Mesenchymal stem cell (in vitro differentiated cells and primary cell): ENCODE measurements at places on chromosomes 6 and 20.
A peak's percentile ranks its signal among the peaks of the same experiment; 100 is the strongest.

DNA sequence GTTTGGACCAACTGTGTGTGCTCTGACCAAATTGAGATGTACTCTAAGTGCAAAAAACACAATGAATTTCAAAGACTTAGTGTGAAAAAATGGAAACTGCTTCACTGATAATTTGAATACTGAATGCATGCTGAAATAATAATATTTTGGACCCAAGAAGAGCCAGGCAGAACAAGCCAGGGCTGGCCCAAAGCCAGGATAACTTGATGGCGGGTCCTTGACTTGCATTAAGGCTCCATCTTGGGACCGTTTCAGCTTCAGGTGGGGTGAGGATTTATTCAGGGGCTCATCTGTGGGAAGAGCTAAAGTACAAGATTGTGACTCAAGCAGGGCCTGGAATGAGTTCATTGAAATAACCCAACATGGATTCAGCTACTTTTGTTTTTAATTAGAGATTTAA lies 921.9 kb downstream of the QKI start:
- no peak for DNase-seq

DNA sequence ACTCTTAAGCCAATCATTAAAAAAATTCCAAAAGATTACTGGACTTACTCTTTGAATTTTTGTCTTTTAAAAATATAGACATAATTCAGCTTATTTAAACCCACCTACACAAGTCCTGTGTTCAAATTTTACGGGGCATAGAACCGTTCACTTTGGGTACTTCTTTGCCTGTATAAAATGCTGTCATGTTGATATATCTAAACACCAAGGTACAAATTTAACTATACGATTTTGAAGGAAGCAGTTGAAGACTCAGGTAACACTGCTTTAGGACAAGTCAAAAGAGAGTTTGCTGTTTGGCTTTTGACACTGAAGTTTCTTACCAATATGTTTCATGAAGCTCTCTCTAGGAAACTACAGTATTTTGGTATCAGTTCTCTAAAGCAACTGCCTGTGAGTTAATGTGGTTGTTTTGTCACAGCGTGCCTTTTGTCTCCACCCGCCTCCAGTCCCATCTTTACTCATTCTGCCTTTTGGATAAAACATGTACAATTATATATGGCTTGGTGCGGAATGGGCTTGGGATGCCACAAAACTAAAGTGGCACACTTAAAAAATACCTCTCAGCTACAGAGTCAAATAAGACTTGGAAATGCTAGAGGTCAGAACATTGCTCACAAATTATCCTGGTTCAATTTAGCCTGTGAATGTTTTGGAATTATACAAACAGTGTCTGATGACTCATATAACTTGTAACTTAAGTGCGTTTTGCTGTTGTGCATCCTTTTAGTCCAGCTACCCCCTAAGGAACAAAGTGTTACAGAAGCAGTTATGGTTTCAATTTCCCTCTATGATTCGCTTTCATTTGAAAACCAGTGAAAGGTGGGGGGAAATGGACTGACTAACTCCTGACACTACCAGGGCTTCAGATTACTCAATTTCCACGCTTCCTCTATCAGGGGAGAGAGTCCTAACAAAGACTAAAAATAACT lies 38.7 kb downstream of the RGS17 start:
- DNase-seq: peak; percentile 96

GRCh38 chr6:111721753-111722154 lies 116.1 kb upstream of the TRAF3IP2 start:
- no peak for DNase-seq

DNA sequence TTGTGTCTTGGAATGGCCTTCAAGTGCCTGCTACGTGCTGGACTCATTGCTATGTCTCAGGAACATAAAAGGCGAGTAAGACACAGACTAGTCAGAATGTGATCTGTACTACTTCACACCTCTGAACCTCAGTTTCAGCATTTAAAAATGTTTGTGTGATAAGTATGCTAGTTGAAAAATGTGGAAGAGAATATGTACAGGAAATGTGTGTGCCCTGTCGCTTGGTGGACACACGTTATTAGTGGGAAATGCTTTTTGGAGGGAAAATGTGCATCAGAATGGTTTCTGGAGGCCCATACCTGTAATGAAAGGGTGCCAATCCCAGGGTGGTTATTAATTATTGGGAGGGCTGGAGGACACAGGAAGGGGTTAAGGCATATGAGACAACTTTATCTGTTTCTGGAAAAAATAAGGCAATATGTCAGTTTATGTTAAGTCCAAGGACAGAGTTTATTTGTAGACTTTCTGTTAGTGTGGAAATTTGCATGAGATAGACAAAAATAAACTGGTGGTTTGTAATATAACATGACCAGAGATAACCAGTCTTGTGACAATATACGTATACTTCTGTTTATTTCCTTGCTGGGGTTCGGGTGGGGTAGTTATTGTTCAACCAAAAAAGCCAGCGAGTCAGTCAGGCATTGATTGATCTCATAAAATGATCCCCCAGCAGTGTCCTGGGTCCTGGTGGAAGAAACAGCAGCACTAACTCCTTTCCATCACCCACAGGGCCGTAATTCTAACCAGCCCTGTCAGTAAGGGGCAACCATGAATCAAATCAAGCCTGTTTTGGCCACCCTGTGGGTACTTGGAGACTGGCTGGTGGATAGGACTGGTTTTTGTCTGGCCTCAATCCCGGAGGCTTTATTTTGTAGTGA lies 117.9 kb downstream of the JARID2 start:
- peak; percentile 46 for DNase-seq

- DNase-seq: no peak
Measured at GRCh38 chr6:168560126-168560525, 119.1 kb downstream of the SMOC2 start.

DNA sequence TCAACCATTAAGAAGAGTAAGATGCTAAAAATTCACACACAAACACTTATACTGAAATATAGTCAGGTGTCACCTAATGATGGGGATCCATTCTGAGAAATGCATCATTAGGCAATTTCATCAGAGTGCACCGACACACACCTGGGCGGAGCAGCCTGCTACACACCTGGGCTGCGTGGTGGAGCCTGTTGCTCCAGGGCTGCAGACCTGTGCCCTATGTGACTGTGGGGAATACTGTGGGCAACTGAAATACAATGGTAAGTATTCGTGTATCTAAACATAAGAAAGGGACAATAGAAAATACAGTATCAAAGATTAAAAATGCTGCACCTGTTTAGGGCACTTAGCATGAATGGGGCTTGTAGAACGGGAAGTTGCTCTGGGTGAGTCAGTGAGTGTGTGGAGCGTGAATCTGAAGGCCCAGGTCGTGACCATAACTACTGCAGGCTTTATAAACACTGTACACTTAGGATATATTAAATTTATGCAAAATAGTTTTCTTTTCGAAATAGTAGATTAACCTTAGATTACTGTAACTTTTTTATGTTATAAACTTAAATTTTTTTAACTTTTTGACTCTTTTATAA lies 124.4 kb upstream of the AFDN start:
- no peak for DNase-seq

GRCh38 chr6:167428664-167429333 lies 103.9 kb downstream of the TTLL2 start:
- no peak for DNase-seq

DNA sequence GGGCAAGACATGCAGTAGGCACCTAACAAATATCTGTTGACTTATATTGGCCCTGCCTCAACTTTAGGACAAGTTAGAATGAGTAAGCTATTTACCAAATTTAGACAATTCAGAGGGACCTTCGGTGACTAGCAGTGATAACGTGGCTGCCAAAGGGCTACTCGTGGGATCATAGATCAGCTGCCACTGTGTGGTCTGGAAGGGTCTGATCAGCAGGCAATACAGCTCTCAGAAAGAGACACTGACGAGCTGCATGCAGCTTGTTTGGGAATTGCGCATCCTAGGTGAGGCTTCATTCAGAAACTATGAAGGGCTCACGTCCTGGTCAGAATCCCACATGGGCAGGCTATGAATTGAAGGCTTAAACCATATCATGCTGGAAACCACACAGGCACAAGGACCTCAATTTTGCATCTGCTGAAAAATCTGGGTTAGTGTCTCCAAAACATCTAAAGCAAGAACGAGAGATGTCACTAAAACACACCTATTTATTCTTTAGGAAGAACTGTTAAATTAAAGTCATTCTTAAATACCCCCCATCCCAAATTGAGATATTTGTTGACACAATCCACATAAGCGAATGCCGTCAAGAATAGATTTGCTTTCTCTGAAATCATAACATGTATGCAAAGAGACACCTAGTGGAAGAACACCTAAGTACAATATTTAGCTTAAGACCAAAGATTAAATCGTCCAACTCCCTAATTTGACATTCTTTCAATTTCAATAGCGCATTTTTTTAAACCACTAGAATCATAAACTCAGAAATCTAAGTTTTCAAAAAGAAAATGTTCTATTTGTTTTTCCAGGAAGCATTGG lies 79.6 kb downstream of the IPCEF1 start:
- DNase-seq: peak; percentile 39

DNA sequence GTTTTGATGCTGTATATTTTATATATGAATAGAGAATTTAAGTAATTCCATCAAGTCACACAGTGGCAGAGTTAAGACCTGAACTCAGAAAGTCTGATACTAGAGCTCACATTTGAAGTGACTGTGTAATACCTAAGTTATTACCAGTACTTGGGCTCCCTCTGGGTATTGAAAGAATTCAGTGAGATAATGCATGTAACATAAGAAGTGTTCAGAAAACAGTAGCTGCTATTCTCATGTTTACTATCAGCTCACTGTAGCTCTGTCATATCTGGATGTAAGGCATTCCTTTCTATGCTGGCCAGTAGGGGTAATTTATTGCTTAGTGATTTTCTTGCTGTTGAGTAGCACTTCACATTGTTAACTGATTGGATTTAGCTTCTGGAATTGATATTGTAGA lies 44.6 kb downstream of the NKX2-4 start:
- peak; percentile 54 for DNase-seq

- no peak for DNase-seq
Measured at GRCh38 chr6:38016824-38017223, 197.3 kb downstream of the ZFAND3 start.

DNA sequence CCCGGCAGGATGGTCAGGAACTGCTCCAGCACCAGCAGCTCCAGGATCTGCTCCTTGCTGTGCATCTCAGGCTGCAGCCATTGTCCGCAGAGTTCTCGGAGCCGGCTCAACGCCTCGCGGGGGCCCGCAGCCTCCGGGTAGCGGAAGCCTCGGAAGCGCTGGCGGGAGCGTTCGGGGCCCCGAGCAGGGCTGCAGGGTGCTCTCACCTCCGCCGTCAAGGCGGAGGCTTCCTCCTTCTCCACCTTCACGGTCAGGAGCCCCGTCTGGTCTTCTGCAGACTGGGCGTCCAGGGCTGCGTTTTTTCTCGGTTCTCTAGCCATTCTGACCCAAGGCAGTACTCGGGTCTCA lies 434 bp downstream of the ZKSCAN4 start:
- no peak for DNase-seq

DNA sequence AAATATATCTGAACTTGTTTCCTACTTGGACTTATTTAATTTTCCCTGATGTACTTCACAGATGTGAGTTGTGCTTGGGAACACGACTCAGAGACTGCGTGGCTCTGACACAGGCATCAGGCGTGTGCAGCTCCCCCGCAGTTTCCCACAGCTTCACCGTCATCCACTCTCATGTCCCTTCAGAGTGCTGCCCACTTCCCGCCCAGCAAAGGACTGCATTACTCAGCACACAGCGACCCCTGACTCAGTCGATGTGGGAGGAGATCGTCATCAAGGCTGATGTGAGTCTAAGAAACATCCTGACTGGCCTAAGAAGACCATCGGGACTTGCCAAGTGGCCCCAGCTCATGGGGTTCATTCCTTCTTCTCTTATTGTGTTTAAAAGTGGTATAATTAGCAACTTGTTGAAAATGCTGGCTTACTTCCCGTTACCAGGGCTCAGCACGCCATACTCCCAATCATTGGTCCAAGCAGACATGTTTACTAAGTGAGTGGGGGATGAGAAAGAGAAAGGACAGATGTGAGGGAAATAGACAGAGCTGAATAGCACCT lies 539.4 kb upstream of the JARID2 start:
- peak; percentile 98 for DNase-seq

- no peak for DNase-seq
Measured at GRCh38 chr6:111445861-111446267, 37.2 kb downstream of the REV3L start.

GRCh38 chr6:10310330-10310653 lies 104.6 kb downstream of the TFAP2A start:
- no peak for DNase-seq

GRCh38 chr6:12363651-12364381 lies 73.7 kb downstream of the EDN1 start:
- DNase-seq: no peak

DNA sequence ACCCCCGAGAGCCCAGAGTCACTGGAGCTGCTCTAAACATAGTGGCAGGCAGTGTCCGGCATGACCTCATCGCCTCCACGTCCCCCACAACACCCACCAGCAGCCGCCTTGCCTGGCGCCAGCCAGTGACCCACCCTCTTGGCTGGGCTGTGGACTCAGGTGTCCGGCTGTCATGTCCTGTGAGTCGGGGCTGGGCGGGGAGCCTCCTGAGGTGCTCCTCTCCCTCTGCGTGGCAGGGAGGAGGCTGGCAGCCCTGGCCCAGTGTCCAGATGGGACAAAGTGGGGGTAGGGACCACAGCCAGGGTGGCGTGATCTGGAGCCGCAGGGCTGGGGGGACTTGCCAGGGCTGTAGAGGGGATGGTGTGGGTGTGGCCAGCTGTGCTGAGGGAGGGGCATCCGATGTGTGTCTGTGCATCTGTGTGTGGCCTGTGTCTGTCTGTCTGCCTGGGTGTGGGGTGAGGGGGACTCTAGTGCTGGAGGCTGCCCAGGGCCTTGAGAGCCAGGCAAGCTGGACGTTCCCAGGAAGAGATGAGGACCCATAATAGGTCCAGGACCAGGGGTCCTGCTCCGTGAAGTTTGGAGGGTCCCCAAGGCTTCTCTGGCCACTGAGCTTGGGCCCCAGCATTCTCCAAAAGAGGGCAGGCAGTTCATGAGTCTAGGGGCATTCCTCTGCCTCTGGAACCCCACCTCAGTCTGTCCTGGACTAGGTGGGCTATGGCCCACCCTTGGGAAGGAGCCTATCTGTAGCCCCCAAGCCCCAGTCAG lies 2.3 kb upstream of the SOX18 start:
- DNase-seq: no peak

GRCh38 chr20:31355981-31356380 lies 12.4 kb upstream of the DEFB118 start:
- no peak for DNase-seq

DNA sequence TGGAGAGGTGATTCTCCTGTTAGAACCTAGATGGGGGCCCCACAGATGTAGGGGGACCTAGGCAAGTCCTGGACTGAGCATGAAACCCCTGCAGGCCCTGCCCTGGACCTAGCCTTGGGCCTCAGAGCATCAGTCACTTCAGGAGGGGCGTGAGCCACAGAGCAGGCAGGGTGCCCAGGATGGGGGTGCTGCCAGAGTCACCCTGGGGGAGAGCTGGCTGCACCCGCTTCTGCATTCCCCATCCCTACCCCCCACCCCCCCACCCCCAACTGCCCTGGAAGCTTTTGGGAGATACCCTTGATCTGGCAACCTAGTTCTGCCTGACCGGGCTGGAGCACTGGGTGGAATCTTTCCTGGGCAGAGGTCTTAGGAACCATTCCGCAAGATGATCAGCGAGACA lies 125.6 kb downstream of the GRM4 start:
- no peak for DNase-seq
